ENCODE measurements at places on chromosomes 4 and X.
A peak's percentile ranks its signal among the peaks of the same experiment; 100 is the strongest.

- no peak for DNase-seq
Observed at GRCh38 chr4:118033148-118034052, 886 bp upstream of the NDST3 start.

GRCh38 chrX:29145316-29145715 lies 558.1 kb downstream of the IL1RAPL1 start:
- DNase-seq, result no peak

- no peak for DNase-seq
Observed at GRCh38 chr4:183541010-183541751, 36.3 kb downstream of the ING2 start.

DNA sequence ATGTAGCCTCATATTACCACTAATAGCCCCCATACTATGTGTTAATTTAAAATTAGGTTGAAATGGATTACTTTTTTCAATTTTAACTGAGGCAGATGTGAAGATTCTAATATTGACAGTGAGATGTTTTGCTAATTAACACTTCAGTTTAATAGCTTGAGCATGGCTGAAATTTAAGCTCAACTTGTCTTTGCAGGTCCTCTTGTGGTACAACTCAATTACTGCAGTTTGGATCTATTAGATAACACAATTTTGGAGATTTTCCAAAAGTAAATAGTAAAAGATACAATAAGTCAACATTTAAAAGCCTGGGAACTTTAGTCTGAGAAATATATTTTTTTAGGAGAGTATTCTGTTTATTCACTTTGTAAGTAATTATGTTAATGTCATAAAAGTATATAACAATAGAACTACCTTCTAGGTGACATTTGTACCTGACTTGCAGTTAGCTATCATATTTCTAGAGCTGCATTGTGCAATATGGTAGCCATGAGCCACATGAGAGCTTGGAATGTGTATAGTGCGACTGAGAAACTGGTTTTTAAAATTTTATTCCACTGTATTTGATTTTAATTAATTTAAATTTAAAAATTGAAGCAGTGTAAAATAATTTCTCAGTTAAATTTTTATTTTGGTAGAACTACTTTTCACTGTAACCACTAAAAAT lies 73.1 kb upstream of the FMR1 start:
- DNase-seq, result no peak

- no peak for DNase-seq
Observed at GRCh38 chr4:150126864-150127203, 48.6 kb downstream of the DCLK2 start.

- DNase-seq, result no peak
Observed at GRCh38 chrX:7314425-7314824, 166.5 kb upstream of the PUDP start.

DNA sequence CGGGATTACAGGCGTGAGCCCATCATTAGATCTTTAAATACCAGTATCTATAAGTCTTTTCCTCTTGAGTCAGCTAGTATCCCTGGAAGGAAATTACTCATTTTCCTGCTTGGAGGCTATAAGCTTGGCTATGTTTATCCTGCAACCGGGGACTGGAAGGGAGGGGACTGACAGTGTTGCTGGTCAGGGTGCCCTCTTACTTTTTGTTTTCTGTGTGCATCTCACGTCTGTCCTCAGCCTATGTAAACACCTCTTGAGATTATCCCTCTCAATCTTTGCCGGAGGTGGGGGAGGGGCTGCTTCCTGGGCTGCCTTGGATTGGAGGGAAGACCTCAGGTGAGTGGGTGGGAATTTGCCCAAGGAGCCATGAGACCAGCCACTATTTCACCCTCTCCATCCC lies 37.0 kb downstream of the HTT start:
- DNase-seq, result no peak

GRCh38 chrX:40272776-40273175 lies 175.0 kb upstream of the BCOR start:
- no peak for DNase-seq

DNA sequence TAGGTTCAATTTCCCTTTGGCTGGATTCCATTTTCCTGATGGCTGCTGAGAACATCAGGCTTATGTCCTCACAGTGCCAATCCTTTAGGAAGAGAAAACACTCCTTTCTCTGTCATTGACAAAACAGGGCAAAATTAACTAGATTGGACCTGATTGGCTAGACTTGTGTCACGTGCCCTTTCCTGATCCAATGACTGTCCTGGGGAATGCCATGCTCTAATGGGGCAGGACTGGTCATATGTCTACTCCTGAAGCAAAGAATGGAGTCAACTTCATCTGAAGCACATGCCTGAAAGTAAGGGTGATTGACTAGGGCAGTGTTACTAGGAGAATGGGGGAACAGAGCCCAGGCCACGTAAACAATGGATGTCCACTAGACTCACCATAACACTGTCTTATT lies 220.4 kb downstream of the KDR start:
- no peak for DNase-seq

- no peak for DNase-seq
Observed at GRCh38 chr4:159768016-159768415, 665.1 kb downstream of the RAPGEF2 start.

- DNase-seq, result peak; percentile 13
Observed at GRCh38 chrX:46574774-46575381, 1.3 kb downstream of the CHST7 start.

- no peak for DNase-seq
Observed at GRCh38 chr4:5532100-5532499, 176.3 kb downstream of the EVC2 start.

GRCh38 chr4:58275856-58276255 lies 1165.7 kb upstream of the IGFBP7 start:
- DNase-seq, result no peak

- DNase-seq, result no peak
Observed at GRCh38 chr4:95421869-95422268, 126.9 kb downstream of the UNC5C start.

GRCh38 chr4:2042204-2042946 lies 16.8 kb upstream of the NAT8L start:
- no peak for DNase-seq

DNA sequence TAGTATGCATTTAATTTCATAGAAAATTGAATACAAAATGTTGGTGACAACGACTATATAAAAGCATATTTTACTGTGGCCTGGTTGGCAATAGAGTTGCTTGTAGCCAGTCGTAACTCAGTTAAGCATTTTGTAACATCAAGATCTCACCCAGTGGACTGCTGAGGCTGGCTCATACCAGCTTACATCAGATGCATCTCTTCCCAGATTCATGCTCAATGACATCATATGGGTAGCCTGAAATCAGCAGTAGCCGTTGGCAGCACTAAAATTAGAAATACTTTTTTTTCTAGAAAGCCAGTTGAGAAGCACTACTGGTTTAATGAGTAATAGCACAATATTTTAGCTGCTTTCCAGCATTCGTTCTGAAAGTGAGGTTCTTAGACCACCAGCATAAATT lies 341.2 kb downstream of the TECRL start:
- no peak for DNase-seq

DNA sequence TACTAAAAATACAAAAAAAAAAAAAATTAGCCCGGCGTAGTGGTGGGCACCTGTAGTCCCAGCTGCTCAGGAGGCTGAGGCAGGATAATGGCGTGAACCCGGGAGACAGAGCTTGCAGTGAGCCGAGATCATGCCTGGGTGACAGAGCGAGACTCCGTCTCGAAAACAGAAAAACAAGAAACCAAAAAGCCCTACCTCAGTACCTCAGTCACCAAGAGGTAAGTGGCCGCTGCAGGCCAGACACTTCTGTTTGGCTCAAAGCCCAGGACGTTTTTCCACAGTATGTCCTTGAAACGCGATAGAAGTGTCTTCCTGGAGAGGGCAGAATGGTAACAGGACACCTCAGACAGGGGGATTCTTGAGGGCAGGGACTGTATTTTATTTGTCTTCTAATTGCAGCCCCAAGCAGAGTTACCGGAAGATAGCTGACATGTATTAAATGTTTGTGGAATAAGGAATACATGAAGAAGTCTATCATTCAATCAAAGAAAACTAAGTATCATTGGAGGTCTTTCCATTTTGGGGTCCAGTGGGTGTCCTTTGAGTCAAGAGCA lies 63.6 kb downstream of the CLNK start:
- no peak for DNase-seq

DNA sequence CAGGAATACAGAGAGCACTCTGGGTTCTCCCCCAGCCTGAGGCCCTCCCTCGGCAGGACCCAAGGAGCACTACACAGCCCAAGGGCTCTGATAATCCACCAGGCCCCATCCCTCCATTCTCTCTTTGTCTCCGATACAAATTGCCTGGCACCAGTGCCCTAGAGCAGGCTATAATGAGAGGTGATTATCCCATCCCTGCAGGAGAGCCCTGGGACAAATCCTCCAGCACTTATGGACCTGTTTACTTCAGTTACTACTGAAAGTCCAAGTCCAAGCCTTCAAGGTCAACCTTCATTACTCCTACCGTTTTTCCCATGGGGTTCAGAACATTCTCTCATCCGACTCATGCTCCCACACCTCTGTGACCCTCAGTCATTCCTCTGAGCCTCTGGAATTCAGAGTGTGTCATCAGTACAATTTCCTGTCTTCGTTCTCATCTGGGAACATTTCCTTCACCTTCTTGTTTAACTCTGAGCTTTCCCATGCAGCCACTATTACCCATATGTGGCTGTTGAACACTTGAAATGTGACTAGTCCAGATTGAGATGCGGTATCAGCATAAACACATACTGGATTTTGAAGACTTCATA lies 299.0 kb downstream of the RAPGEF2 start:
- no peak for DNase-seq

DNA sequence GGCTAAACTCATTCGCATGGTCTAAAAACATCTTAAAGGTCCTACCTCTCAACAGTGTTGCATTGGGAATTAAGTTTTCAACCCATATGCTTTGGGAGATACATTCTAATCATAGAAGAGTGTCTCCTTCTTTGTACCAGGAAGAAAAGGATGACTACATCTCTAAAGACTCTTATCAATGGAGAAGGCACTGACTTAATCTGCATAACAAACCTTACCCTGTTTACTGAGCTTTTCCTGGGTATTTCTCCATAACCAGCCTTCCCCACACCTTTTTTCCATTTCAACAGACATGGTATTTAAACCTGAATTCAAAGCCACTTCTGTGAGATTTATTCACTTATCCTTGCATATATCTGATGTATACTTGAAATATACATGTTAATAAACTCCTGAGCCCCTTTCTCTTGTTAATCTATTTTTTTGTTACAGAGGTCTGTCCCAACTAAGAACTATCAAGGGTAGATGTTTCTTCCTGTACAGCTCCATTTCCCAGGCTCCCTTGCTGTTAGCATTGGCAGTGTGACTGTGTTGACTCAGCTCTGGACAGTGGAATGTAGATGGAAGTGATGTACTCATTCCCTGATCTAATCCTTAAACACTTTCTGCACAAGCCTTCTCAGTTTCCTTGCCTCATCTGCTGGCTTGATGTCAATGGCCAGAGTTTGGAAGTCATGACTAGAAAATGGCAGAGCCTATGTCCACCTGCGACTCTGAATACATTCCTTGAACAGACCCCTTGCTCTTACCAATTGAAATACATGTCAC lies 148.9 kb upstream of the CPEB2 start:
- no peak for DNase-seq

DNA sequence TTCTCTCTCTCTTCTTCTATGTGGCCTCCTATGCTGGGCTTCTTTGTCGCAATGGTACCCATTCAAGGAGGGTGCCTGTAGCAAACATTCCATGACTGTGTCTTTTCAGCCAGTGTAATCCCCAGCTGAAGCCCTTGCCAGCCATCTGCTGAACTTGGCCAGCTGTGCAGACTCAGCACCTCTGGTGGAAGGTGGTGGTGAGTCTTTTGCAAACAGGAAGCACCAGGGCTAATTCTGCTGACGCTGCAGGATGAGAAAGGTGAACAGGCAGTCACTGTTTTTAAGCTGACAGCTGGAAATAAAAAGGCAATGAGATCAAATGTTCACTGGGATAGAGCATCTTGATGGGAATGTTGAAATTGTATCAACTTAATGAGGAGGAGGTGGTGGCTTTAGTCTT lies 298.7 kb upstream of the CLNK start:
- no peak for DNase-seq

GRCh38 chrX:112678831-112679230 lies 907 bp downstream of the LHFPL1 start:
- DNase-seq, result no peak

DNA sequence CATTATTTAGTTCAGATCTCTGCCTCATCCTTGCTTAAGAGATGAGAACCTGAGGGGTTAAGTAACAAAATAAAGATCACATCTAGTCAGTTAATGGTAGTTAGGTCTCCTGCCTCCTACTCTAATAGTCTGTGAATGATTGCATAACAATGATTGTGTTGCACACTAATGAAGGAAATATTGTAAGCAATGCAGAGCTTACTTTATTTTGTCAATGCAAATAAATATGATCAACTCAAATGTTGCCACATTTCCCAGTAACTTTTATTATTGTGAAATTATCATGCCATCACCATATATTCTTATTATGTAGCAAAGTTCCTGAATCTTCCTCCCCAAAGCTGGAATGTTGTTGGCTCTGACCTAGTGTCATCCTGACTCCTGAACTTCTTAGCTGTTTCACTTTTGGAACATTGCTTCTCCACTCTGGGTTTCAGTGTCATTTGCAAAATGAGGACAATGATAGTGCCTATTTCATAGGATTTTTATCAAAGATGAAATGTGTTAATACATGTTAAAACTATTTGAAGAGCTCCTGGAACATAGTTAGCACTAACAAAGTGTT lies 17.0 kb upstream of the GABRA4 start:
- DNase-seq, result no peak

All from central memory CD8-positive, alpha-beta T cell (primary cell).